Right lung (tissue), 10 donors: ENCODE measurements at places on chromosomes 5 and 9.

- no peak for DNase-seq
These were observed 52.1 kb upstream of the CEMIP2 start for GRCh38 chr9:71820403-71820921.

DNA sequence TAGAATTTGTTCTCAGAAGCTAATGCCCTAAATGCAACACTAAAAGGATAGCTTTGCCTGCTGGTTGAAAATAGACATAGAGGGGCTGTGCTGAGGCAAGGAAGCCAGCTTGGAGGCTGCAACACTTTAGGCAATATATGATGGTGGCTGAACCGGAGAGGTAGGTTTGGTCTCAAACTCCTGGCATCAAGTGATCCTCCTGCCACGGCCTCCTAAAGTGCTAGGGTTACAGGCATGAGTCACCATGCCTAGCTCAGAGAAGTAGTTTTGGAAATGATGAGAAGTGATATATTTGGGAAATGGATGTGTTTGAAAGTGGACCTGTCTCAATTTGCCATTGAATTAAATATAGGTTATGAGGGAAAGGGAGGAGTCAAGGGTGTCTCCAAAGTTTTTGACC, 10.0 kb downstream of the DUSP1 start:
- no peak for DNase-seq

GRCh38 chr5:54757541-54757940, 227.9 kb downstream of the ESM1 start:
- no peak for DNase-seq

DNA sequence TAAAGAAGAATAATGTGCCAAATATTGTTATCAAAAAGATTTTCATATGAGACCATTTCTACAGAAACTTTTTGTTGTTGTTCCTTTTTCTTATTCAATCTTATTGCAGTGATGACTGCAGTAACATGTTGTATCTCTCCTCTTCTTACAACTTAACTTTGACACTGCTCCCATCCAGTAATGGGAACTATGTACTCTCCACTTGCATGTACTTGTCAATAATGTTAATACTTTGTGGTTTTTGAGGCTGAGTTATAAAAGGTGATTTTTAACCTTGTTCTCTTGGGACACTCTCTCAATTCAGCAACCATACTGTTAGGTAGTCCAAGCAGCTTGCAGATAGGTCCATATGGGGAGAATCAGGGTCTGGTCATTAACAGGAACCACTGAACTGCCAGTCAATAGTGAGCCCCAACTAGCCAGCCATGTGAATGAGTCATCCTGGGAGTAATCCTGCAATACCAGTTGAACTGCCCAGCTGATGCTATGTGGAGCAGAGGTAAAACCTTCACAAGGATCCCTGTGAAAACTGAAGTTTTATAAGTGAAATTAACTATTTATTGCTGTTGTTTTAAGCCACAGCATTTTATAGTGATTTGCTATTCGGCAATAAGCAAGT, 199.6 kb upstream of the DAB2 start:
- no peak for DNase-seq

DNA sequence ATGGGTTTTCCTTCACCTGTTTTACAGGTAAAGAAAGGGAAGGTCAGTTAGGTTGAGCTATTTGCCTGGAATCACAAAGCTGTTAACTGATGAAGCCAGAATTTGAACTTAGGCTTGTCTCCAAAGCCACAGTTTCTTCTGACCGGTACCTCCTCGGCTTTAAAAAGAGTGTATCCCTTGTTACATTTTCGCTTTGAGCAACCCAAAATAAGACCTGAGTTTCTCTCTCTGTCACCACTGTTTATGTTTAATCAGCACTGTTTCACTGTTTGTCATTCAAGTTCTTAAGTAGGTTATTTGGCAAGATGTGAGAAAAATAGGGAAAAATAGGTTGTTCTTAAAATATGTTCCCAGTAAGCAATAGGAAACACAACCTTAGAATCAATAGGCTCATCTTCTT, 84.6 kb downstream of the VCAN start:
- DNase-seq: no peak

DNA sequence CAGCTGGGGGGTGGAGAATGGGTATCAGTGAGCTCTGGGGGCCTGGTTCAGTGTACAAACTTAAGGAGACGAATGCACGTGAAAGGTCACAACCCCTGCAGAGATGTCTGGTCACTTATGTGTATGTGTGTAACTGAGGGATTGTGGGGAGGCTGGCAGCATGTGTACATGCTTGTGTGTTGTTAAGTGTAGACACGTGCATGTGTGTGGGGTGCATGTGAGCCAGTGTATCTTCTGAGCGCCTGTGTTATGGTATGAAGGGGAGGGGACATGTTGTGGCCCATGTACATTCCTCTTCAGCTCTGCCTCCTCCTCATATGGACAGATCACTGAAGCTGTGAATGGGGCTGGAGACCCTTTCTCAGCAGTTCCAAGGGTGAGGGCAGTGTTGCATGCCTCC, 2.0 kb downstream of the TMEM8B start:
- DNase-seq: no peak

GRCh38 chr9:129250786-129251185, 72.7 kb upstream of the IER5L start:
- DNase-seq: no peak

- no peak for DNase-seq
These were observed 15.7 kb downstream of the TMC1 start for GRCh38 chr9:72537011-72537545.

DNA sequence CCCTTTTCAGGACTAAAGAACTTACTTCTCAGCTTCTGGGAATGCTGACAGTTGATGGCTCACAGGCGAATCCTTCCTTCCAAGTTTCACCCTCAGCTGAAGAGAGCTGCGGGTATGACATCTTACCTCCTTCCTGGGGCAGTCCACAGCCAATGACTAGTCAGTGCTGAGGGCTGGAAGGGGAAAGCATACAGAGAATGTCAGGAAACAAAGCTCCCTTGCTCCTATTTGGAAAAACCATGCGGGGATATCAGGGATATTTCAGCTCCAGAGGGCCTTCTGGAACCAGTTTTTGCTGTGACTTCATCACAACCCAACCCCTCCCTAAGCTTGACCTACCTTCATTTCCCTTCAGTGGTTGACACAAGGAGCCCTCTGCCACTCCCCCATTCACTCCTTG, 15.7 kb downstream of the FTMT start:
- no peak for DNase-seq

- DNase-seq: no peak
These were observed 795 bp downstream of the CNOT8 start for GRCh38 chr5:154858972-154859871.

GRCh38 chr5:2871282-2871681, 119.8 kb upstream of the IRX2 start:
- no peak for DNase-seq

GRCh38 chr5:119344231-119344630, 11.6 kb upstream of the TNFAIP8 start:
- DNase-seq: no peak

DNA sequence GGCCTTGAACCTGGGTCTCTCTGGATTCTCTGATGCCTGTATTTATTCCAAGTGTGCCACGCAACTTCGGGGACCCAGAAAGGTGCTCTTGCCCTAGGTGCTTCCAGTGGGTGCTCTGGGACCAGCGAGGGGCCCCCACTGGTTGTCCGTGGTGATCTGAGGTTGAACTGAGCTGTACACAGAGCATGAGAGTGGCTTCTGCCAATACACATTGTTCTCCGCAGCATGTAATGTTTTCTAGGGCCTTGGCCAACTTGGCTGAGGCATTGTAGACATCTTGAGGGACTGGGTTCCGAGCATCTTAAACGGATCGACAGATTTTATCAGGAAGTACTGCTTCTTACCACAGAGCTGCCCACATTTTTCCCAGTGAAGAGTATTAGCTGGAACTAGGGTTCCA, 117.9 kb downstream of the MTX3 start:
- DNase-seq: no peak
